ENCODE measurements at places on chromosomes 3 and 15. TPM values are rescaled to one million over a fixed set of nuclear protein-coding genes. Genes with fewer than 3 reads are reported as not detected.

- DNase-seq = no peak
- peaks cover 3% of the 10 kb centered on the region for H3K4me1 ChIP-seq
- no peaks in the 10 kb centered on the region for H3K27me3 ChIP-seq
- no peak overlapping the region for H3K4me3 ChIP-seq
These were observed 28.4 kb upstream of the CHST2 start for GRCh38 chr3:143090976-143091837.

Gene GAP43
- total RNA-seq = not detected

Gene DOCK3
- total RNA-seq = 1.9 TPM

Gene TMEM212
- total RNA-seq = not detected

Gene ROBO2
- not detected for total RNA-seq

Measured in naive thymus-derived CD8-positive, alpha-beta T cell (primary cell).